ENCODE measurements at places on chromosomes 11 and 22.

DNA sequence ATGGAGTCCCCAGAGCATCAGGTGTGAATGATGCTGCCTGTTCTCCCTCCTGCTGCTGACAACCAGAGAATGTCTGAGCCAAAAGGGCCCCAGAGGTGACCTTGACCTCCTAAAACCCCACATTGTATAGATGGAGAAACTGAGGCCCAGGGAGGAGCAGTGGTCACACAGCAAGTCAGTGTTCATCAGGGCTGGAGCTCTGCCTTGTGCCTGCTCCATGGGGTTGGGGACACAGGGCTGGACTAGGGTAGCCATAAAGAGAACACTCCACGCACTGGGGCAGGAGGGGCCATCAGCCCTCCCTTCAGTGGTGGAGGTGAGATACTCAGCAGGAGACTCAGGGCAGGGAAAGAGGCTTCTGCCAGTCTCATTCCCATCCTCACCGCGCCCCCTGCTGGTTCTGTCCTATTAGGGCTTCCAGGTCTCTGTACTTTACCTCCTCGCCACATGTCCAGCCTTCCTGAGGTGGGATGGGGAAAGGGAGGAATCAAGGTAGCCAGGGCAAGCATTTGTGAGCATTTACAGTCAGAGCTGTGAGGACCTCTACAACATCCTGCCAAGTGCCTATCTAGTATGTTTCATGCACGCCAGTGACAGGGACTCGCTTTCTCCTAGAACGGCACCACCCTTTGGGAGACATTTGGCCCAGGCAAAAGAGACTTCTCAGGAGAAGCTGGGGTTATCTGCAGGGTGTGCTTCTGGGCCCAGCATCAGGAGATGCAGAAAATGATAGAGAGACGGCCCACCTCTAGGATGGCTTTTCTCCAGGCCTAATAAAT is 43.2 kb downstream of the NEU3 start:
- DNase-seq, result peak; percentile 86

GRCh38 chr11:82703796-82704195 is 29.9 kb downstream of the FAM181B start:
- no peak for DNase-seq

DNA sequence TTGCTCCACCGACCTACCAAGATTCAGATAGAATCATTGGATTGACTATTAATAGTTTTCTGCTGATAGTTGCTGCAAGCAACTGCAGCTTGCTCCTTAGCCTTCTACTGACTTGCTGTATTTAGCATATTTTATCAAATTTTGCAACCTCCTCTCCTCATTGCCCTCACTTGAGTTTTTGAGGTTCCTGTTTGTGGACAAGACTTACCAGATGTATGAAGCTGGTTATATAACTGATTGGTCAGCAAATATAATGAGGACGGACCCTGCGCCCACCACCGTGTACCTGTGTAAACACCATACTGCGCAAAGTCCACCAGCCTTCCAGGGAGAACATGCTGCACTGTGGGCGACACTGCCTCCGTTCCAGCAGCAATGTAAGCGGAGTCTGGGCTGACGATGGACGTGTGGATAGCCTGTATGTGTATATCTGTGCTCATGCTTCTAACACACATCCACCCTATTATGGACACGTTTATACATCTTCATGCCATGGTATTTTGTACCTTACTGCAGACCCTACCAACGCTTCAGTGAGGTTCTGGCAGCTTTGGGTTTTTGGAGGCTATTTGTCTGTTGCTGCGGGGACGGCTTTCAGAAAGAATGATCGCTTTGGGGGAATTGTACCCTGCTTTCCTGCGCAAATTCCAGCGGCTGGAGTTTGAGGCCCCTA is 1.5 kb upstream of the USP18 start:
- no peak for DNase-seq

GRCh38 chr22:44582016-44582415 is 84.0 kb upstream of the RTL6 start:
- DNase-seq, result no peak

GRCh38 chr22:36433318-36434231 is 45.8 kb upstream of the MYH9 start:
- DNase-seq, result no peak

GRCh38 chr11:33655842-33656600 is 44.6 kb downstream of the C11orf91 start:
- no peak for DNase-seq

DNA sequence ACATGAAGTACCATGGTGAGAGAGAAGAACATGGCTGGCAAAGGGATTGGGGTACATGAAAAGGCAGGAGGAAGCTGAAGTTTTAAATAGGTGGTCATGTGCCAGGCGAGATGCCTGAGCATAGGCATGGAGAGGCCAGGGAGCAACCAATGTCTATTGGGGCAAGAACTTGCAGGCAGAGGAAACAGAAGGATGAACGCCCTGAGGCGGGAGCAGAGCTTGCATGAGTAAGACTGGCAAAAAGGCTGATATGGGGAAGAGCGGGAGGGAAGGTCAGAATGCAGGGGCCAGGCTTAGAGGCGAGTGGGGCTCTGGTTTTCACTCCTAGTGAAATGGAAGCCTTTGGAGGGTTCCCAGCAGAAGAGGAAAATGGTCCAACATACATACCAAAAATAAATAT is 52.5 kb upstream of the VSTM5 start:
- peak; percentile 47 for DNase-seq

GRCh38 chr11:86274503-86274902 is 27.5 kb upstream of the HIKESHI start:
- peak; percentile 30 for DNase-seq

GRCh38 chr22:36348760-36349159 is 39.0 kb downstream of the MYH9 start:
- DNase-seq, result no peak

- peak; percentile 75 for DNase-seq
These were observed 7.9 kb downstream of the MRPL16 start for GRCh38 chr11:59802639-59803176.

DNA sequence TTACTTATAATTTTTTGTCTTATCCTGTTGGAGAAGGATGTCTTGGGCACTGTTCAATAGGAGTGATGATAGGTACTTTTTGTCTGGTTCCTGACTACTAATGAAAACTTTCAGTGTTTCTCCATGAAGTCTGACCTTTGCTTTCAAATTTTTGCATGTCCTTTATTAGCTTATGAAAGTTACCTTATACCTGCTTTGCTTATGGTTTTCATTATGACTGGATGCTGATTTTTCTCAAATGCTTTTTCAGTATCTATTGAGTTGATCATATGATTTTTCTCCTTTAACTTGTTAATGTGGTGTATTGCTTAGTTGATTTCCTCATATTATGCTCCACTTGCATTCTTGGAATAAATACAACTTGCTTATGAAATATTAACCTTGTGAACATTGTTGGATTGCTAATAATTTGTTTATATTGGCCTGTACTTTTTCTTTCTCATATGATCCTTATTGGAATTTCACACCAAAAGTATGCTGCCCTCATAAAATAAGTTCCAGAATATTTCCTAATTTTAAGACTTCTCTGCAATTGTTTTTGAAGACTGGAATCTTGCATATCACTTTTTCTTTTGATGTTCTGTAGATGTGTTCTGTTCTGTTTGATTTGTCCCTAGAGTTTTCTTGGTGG is 85.0 kb upstream of the SC5D start:
- DNase-seq, result no peak

DNA sequence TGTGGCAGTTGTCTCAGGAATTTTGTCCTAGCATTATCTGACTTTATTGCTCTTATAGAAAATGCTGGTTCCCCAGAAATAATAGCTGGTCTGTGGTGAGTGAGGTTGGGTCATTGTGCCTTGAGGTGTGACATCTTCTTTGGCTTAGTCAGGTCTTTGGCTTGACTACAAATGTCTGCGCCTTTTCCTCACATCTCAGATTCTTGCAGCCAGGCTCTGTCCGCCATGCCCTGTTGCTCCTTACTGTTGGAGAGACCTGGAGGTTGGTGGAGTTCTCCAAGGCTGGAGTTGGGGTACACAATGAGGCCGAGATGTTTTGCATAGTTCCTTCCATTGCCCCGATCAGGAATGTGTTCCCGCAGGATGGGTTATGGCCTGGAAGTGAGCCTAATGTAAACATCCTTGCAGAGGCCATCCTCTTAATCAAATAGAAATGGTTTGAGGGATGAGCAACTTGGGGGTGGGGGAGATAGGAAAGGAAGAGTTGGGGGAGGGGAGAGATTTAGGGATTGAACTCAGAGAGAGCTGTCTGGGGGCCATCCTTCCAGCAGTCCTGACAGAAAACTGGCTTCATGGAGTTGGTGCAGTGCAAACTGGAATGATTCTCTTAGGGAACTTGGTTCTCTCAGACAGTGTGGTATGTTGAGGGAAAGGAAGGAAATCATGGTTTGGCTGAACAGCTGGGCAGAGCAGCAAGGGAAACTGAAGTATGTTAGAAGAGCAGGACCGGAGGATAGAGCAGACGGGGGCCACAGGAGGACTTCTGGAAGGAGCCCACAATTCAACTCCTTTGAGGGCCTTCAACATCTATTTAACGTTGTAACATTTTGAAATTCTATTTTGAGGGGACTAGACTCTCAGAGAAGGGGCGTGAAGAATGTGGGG is 49.9 kb downstream of the ZBTB16 start:
- DNase-seq, result no peak

DNA sequence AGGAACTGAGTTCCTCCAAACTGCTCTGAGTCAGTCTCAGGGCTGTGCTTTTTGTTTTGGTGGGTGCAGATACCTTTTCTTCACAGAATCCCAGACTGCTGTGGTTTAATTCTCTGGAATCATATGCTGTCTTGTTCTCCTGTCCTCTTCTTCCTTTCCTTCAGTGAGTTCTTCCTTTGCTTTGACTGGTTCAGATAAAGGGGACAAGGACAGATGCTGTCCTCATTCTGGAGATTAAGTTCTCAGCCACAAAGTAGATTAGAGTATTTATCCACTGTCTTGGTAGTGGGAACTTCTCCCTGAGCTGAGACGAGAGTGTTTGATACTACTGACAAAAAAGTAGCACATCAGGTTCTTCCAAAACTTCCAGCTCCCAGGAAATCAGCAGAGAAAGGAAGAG is 13.3 kb downstream of the ZDHHC5 start:
- DNase-seq, result no peak

GRCh38 chr22:42401535-42402334 is 30.5 kb downstream of the NFAM1 start:
- no peak for DNase-seq

GRCh38 chr11:13316528-13316961 is 39.0 kb downstream of the BMAL1 start:
- peak; percentile 75 for DNase-seq

DNA sequence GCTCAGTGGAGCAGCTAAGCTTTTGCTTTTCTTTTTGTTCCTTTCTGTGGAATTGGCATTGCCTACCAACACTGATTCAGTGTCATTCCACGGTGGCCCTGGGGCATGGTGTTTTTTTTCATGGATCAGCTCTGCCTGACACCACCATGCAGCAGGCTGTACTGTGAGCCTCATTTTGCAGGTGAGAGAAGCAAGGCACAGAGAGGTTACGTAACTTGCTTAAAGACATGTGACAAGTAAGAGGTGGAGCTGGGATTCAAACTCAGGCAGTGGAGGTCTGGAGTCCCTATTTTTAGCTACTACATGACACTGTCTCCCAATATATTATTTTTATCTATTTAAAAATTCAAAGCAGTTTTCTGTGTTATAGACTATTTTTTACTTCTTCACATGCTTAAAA is 44.4 kb downstream of the APOL3 start:
- DNase-seq, result no peak

DNA sequence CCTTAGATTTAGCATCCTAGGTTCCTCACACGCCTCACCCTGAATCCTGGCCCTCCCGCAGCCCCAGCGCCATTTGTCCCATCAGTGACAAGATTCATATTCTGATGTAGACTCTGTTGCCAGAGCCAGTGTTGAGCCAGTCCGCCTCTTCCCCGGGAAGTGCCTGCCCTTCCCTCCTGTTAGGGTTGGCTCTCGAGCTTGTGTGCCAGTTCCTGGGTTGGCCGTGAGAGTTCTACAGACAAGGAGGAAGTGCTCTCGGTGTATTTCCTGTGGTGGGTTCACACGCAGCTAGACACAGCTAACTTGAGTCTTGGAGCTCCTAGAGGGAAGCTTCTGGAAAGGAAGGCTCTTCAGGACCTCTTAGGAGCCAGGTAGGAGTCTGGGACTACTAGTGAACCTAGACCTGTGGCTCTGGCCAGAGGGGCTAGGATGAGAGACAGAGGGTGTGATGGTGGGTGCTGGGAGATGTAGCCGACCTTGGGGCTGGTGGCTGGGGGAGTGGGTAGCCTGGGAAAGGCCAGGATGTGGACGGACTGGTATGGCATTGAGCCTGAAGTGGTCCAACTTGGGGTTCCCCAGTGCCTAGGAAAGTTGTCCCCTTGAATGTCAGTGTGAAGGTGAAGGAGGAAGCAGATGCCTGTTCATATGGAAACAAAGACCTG is at the start of gene IL18BP:
Gene IL18BP (plus strand): TSS at position 261 of the 662 bp plus-strand sequence. CDS start 1,076 bp downstream, outside the sequence.
- no peak for DNase-seq

DNA sequence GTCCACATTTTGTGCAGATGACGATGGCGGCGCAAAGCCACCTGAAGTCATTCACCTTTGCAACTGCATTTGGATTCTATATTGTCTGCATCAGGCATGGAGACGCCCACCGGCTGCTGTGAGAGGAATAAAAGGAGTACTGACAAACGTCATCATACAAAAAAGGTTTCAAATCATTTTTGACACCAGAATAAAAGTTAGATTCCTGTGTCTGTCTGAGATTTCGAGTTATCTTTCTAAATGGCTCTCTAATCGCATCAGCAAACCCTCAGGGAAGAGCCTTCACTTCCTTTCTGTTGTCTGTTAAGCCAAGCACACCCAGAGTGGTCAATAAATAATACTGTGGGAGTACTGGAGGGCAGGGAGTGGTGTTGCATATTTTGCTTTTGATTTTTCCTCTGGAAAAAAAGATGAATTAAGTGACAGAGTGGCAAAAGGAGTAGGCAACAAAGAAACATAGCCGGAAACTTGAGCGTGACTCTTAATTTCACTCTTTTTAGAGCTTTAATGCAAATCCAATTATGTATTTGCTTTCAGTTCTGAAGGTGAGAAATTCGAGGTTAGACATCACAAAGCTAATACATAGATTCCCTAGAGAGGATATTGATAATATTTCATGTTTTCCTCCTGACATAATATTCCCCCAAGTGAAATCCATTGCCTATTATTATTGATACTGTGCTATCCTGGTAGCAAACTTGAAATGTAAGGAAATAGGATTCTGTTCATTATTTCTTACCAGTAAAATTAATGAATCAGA is 150.8 kb upstream of the MTMR2 start:
- DNase-seq, result no peak

- DNase-seq, result no peak
These were observed 258.5 kb downstream of the FAM76B start for GRCh38 chr11:95531116-95531515.

DNA sequence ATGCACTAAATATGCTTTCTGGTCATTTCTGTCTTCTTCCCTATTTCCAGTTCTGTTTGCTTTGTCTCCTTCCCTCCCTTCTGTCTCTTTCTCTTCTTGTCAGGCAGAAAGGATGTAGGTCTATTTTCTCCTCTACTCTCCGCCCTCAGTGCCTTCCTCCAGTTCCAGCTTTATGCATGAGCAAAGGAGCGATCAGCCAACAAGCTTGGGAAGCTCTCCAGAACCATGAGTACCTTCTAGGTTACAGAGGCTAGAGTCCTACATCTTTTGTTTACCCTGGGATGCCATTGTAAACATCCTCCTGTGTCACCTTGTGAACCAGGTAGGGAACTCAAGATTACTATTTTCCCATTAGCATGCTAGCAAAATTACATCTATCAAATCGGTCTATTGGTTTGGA is 7.9 kb upstream of the SPON1 start:
- DNase-seq, result no peak

All from ELR (cell line).